ENCODE measurements at places on chromosomes 4 and X.

- DNase-seq = no peak
- H3K27ac ChIP-seq = no peak overlapping the region
- no peaks in the 10 kb centered on the region for H3K4me1 ChIP-seq
- H3K36me3 ChIP-seq = no peaks in the 10 kb centered on the region
- no peaks in the 10 kb centered on the region for H3K27me3 ChIP-seq
Observed at GRCh38 chr4:1609901-1610790, 74.0 kb downstream of the FAM53A start.

DNA sequence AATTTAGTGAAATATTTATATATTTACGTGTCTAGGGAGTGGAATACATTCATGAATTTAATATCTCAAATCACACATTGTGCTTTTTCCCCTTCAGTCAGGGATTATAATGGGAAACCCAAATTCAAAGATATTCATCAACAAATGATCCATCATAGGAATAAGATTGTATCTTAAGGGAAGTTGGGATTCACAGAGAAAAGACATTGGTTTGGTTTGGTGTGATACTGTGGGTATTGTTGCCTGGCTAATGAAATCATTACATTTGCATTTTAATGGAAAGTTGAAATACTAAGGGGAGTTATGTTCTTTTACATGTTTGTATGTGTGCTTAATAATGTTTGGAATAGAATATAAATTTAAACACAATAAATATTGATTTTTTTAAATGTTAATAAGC, 1.7 kb downstream of the TET2 start:
- H3K4me1 ChIP-seq = peaks cover 18% of the 10 kb centered on the region
- H3K27me3 ChIP-seq = no peaks in the 10 kb centered on the region
- DNase-seq = no peak
- H3K4me3 ChIP-seq = peak overlapping the region; percentile 70

GRCh38 chrX:65581661-65582339, 47.2 kb upstream of the LAS1L start:
- H3K27me3 ChIP-seq = no peaks in the 10 kb centered on the region
- no peaks in the 10 kb centered on the region for H3K36me3 ChIP-seq
- H3K27ac ChIP-seq = no peak overlapping the region

DNA sequence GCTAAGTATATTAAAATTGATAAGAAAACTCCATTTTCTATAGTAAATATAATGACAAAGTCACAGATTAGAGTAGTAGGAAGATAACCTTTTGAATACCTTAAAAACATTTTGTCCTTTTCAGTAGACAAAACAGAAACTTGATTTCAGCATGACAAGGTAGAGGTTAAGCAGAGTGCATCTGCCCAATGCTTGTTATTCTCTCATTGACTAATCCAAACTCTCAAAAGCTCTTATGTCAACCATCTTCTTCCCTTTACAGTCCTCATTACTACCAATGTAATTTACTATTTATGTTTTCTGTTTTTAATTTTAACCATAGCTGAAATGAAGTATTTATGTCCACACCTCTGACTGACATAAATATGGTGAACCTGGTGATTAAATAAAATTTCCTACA, 11.1 kb downstream of the NIPAL1 start:
- H3K27ac ChIP-seq = no peak overlapping the region
- peaks cover 4% of the 10 kb centered on the region for H3K36me3 ChIP-seq
- no peak overlapping the region for H3K4me3 ChIP-seq
- no peaks in the 10 kb centered on the region for H3K4me1 ChIP-seq
- H3K27me3 ChIP-seq = no peaks in the 10 kb centered on the region
- DNase-seq = no peak

DNA sequence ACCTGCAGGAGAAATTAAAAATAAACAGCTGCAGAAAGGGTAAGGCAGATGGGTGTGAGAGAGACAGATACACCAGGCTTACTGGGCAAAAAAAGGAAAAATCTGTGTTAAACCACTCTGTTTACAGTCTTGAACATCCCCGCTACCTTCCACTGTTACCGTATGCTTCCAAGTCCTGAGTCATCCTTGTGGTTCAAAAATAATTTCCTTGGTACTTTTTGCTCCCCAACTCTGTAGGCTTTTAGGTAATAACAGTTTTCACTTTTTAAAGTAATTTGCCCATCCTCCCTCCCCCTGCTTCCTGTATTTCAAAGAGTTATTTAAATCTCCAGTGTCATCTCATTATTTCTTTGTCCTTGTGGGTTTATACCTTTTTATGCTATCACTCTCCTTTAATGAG, 210.1 kb upstream of the FAT4 start:
- no peak overlapping the region for H3K4me3 ChIP-seq
- H3K36me3 ChIP-seq = no peaks in the 10 kb centered on the region
- DNase-seq = no peak

GRCh38 chrX:133389975-133390374, 25.3 kb downstream of the GPC4 start:
- no peaks in the 10 kb centered on the region for H3K27me3 ChIP-seq
- no peak overlapping the region for H3K27ac ChIP-seq
- H3K4me3 ChIP-seq = no peak overlapping the region
- no peak for DNase-seq
- no peaks in the 10 kb centered on the region for H3K36me3 ChIP-seq
- no peaks in the 10 kb centered on the region for H3K4me1 ChIP-seq

DNA sequence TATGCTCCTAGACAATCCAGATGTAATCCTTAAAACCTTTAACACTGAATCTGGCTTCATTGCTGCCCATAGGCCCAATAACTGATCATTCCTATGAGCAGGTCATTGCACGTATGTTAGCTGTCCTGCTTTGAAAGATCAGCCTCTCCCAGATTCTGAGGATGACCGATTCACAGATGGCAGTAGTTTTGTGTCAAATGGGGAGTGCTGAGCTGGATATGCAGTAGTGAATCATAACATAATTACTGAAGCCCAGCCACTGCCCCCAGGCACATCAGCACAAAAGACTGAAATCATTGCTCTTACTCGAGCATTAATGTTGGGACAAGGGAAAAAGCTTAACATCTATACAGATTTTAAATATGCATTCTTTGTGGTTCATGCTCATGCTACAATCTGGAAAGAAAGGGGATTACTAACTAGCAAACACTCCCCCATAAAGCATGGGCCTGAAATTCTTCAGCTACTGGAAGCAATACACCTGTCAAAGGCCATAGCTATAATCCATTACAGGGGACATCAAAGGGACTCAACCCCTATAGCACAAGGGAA, 16.4 kb upstream of the ZNF280C start:
- no peaks in the 10 kb centered on the region for H3K36me3 ChIP-seq
- no peak overlapping the region for H3K27ac ChIP-seq
- no peak for DNase-seq
- H3K4me1 ChIP-seq = no peaks in the 10 kb centered on the region
- no peaks in the 10 kb centered on the region for H3K27me3 ChIP-seq
